ENCODE measurements at places on chromosomes 5 and 9.

GRCh38 chr9:98333703-98334582 is 78.5 kb upstream of the TBC1D2 start:
- DNase-seq, result no peak

DNA sequence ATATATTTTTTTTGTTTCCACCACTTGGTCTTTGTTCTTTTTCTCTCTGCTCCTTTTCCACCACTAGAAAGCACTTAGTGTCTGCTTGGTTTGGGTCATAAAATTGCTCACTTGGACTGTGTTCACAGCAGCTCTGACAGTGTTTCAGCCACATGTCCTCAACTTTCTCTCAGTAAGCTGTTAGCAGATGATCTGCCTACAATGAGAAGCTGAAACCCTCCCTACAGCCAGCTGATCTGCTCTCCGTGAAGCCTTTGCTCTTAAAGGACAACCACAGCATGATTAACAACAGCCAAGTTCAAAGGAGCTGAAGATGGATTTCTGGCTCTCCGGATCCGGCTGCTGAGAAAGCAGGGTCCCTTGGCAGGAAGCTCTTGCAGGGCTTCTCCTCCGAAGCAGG is 31.6 kb downstream of the PRLR start:
- no peak for DNase-seq

- DNase-seq, result no peak
These were observed 31.2 kb upstream of the NDUFB6 start for GRCh38 chr9:32603914-32604852.

DNA sequence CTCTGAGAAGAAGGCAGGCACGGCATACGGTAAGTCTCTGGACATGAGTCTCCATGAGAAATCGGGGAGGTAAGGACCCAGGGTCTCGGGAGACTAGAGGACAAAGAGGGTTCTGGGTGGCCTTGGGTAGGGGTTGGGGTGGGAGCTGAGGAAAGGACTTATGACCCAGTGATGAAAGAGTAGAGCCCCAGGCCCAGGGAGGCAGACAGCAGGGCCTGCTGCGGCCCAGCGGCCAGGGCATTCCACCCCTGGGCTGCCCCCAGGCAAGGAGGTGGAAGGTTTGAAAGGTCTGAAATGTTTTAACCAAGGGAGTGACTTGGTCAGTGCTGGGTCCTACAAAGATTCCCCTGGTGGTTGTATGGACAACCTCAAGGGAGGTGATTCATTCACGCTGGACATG is 89.1 kb downstream of the CRB2 start:
- DNase-seq, result no peak

GRCh38 chr5:43601454-43602260 is 1.3 kb upstream of the NNT start:
- no peak for DNase-seq

GRCh38 chr5:146185161-146185560 is 2.7 kb upstream of the LARS1 start:
- DNase-seq, result no peak
